ENCODE measurements at places on chromosomes 7 and 10.
A peak's percentile ranks its signal among the peaks of the same experiment; 100 is the strongest.

DNA sequence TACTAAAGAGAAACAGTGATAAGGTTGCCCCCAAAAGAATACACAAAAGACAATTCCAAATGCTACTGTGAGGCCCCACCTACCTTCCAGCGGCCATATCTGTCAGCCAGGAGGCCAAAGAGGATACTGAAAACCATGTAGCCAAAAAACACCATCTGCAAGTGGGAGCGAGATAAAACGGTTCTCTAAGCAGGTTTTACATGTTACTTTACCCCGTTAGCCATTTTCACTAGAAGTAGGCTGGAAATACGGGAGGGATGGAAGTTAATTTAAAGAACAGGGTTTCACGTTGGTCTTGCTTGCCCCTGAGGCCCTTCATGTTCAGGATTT lies 38.2 kb downstream of the SVOPL start:
- DNase-seq, result no peak

- DNase-seq, result no peak
These were observed 148.2 kb downstream of the CELF2 start for GRCh38 chr10:11165591-11166543.

DNA sequence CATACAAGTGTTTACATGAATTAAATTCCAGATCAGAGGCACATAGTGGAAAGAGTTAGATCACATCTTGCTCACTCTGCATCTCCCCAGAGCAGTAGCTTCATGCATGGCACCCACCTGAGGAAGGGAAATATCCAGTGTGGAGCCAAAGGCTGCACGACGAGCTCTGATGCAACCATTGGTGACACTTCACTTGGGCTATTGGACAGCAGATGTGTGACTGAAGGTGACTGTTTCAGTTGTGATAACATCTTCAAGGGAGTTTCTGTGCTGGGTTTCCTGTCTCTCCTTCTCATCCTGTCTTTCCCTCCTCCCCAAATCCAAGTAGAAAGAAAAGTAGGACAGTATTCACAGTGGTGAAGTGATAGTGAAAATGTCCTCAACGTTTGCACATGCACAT lies 115.0 kb downstream of the TAF3 start:
- DNase-seq, result no peak

- no peak for DNase-seq
These were observed 17.6 kb downstream of the FKBP6 start for GRCh38 chr7:73345538-73345937.

GRCh38 chr7:89336121-89336520 lies 540.6 kb upstream of the TEX47 start:
- no peak for DNase-seq

DNA sequence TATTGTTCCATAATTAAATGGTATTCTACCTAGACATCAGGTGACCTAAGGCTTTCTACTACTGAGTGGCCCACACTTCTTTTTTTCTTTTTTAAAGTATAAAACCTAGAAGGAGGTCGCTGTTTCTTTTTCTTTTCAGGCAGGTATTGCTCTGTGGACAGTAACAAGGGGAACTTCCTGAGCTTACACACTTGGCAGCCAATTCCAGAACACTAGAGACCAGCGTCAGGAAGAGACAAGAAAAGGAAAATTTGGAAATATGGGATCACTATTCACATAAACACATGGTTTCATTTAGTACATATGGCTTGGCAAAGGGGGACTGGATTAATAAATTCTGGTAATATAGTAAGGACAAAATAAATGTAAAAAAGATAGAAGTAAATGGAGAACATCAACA lies 141.9 kb downstream of the RSU1 start:
- no peak for DNase-seq

DNA sequence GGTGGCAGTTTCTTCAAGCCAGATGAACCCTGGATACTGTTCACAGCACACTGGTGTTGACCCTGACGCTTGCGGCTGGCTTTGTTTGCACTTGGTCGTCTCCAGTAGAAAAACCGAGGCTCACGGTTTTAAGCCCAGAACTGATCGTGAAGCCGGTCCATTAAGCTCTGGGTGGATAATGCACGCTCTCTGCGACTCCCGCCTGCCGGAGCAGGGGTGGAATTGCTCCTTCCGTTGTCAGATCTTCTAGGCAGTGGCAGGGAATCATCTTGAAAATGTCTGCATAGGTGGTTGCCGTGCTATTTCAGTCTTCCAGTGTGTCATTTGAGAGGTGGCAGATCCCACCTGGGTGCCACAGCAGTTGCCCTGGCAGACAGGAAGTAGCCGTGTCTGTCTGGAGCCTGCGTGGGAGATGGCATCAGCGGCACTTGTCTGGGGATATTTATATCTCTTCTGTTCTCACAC lies 35.9 kb upstream of the AP5Z1 start:
- no peak for DNase-seq

GRCh38 chr7:157769086-157769485 lies 432.3 kb downstream of the DNAJB6 start:
- DNase-seq, result no peak

DNA sequence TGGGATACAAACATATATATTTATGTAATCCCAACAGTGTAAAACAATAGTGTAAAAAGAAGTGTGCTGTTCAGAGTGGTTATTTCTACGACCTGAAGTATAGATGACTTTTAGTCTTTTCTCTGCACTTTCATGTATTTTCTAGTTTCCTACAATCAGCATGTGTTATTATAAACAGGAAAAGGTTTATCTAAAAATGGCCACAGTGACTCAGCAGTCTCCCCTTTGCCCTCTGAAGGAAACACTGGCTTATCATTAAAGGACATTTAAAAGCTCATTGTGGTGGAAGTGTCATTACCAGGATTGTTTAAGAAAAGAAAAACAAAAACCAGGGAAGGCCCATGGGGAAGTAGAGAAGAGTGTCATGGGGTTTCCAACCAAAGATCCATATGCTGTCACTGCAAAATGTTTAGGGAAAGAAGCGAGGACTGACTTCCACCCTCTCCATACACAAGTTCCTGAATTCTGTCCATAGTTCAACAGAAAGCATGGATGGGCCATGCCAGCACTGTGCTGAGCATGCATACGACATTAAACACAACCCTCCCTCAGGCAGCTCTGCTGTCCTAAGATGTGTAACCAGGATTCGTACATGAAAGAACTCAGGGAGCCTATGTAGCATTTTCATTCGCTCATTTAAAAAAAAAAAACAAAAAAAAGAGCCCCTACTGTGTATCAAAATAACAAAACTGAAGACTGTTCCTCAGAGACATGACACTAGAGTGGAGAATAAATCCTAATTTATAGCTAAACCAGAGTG lies 10.2 kb downstream of the CYREN start:
- no peak for DNase-seq

DNA sequence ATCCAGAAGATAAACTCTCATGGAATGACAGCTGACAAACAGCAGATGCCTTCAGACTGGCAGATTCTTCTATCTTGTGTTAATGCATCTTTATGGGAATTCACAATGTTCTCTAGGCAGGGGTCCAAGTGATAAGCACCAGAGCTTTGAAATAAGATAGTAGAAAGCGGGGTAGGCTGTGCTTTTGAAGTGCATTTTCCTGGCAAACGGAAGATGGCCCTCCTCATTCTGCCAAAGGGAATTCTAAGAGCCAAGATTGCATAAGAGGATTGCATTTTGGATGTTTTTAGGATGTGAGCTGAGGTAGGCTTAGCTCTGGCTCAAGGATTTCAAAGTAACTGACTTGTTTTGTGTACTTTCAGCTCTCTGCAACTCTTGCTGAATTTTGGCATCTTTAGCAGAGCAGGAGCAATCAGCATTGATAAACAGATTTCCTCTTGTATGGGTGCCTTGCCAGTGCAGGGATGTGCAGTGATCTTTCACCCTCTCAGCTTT lies 298.5 kb upstream of the KLF6 start:
- no peak for DNase-seq

GRCh38 chr10:89217057-89217990 lies 10.2 kb upstream of the CH25H start:
- DNase-seq, result peak; percentile 36

GRCh38 chr7:94374721-94375566 lies 19.8 kb upstream of the COL1A2 start:
- peak; percentile 90 for DNase-seq

DNA sequence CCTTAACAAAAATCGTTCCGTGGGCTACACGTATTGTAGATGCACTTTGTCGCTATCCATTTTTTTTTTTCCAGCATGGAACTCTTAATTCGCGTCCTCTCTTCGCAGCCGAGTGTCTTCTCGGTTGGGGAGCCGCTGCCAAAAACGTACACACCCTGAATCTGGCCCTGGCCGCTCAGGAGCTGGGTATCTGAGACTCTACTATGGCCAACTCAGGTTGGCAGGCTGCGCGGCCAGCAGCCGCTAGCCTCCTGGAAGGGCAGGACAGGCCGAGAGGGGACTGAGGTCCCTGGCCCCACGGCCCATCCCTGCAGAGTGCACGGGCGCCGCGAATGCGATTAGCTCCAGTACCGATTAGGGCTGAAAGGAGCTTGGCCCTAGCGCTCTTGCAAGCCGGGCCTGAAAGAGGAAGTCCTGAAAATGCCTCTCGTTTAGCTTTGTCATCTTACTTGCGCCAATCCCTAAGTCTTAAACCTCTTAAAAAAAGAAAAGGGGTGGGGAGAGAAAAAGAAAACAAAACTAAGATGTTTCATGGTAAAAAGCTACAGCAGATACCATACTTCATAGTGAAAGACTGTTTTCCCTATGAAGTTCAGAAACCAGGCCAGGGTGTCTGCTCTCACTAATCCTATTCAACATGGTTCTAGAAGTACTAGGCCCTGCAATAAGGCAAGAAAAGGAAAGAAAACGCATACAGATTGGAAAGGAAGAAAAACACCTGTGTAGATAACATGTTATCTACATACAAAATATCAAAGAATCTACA lies 113.2 kb upstream of the RHEB start:
- no peak for DNase-seq
